ENCODE measurements at places on chromosomes 3 and 15. TPM values are rescaled to one million over a fixed set of nuclear protein-coding genes. Genes with fewer than 3 reads are reported as not detected.

GRCh38 chr15:64337761-64338160, 18.2 kb downstream of the CSNK1G1 start:
- no peak for DNase-seq

DNA sequence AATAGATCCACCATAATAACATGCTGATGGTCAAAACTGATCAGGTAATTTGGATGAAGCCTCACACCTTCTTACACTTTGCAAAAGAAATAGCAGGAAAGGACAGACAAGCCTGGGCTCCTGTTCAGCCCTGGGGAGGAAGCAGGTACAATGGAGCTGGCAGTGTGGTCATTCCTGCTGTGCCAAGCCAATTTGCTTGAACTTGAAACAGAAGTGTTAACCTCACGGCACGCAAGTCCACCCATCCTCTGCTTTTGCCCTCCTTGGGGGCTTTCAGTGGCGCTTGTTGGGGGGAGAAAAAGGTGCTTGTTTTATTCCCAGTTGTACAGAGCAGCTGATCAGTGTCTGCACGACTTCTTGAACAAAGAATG, 36.8 kb upstream of the RFTN1 start:
- DNase-seq = no peak

- no peak for DNase-seq
These were observed 123.1 kb upstream of the LRRFIP2 start for GRCh38 chr3:37297459-37297858.

DNA sequence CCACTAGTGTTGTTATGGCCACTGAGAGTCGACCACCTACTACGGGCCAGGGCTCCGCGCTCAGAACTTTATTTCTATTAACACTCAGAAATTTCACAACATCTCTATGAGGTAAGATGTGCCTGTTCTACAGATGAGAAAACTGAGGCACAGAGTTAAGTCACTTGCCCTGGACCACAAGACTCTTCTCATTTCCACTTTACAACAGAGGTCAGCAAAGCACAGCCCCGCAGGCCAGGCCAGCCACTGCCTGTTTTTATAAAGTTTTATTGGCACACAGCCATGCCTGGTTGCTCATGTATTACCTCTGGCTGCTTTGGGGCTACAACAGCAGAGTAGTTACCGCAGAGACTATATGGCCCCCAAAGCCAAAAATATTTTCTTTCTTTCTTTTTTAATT, 503.6 kb downstream of the SHQ1 start:
- no peak for DNase-seq

- no peak for DNase-seq
These were observed 148.9 kb downstream of the ROBO1 start for GRCh38 chr3:79618883-79619282.

The DLEC1 gene
- 3.3 TPM for total RNA-seq

The CRYBG3 gene
- total RNA-seq = 20.7 TPM

The TTC14 gene
- 52.8 TPM for total RNA-seq

The EOMES gene
- 1.3 TPM for total RNA-seq
